Activated CD8-positive, alpha-beta T cell treated with anti-CD3 and anti-CD28 coated beads, Interleukin-2, amount 10 ng/mL, durations not matched to agents 7 days and 5 days (primary cell): ENCODE measurements at places on chromosomes 2 and 18.

- DNase-seq: no peak
Measured at GRCh38 chr18:8314124-8314523, 295.1 kb upstream of the RAB12 start.

DNA sequence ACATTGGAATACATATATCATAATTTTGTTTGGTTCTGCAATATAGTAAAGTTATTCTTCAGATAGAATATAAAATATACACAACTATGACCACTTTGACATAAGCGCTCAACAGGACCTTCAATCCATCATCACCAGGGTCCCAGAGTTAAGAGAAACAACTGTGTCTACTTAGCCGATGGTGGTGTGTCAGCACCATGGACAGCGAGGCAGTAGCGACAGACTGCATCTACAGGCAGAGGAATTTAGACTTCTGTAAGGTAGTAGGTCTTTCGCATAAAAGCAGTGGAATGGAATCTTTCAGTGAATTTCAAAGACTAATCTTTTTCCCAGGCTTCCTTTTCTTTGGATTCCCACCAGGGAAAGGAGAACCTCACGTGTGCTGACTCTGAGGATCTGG lies 20.5 kb upstream of the LRPPRC start:
- DNase-seq: peak; percentile 71

GRCh38 chr2:98240786-98241398 lies 105.4 kb upstream of the CNGA3 start:
- DNase-seq: no peak

GRCh38 chr18:39007031-39007902 lies 1441.7 kb upstream of the CELF4 start:
- DNase-seq: no peak

DNA sequence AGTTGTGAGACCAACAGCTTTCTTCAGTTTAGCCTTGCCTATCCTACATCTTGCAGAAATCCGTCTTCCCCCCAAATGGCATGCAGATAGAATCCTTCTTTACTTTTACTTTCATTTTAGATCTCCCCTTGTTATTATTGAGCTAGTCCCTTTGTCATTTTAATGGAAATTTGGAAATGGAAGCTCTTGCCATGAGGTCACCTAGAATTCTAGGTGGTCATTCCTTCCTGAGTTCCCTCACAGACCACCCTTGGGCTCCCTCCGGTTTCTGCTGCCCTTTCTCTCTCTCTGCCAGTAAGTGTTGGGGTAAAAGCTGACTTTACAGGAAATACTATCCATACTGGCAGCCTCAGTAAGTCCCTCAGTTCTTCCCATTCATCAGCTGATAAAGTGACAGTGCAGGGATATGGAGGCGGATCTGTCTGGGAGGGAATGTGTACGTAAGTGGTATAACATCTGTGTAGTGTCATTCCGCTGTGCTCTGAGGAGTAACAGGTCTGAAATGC lies 30.2 kb downstream of the ARHGAP25 start:
- DNase-seq: no peak

DNA sequence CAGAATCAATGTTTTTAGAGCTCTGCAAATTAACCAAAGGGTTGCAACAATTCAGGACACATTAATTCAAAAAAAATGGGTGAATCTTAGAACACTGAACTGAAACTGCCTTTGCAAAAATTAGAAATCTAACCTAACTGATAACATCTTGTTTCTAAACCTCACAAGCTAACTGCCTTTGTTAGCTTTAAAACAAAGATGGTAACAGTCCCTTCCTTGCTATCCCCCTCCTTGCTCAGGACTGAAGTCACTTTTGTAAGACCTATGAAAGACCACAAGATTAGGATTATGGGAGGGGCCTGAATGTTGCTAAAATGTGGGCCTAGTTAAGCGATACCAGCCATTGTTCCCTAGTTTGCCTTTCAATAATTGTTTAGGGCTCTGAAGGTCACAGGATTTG lies 44.9 kb upstream of the LONRF2 start:
- DNase-seq: no peak

- DNase-seq: peak; percentile 33
Measured at GRCh38 chr2:42569116-42569711, 782 bp downstream of the MTA3 start.

DNA sequence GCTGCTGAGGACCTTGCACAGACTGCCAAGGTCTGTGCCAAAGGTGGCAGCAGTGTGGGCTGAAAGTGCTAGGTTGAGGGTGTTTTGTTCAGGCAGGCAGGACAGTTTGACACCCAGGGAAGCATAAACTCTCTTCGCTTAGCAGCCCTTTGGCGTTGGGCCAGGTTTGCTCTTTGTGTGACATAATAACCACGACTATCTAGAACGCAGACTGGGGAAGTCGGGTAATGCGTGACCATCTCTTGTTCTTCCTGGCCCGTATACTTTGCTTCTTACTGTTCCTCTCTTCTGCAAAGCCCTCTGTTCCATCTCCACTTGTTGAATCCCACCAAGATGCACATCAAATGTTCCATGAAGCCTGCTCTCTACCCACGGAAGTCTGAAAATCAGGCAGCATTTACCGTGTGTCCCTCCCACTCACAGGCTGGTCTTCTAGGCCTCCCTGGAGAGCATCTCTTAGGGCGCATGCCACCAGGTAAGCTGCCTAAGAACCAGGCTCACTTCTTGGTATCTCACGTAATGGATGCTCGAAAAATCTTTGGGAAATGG lies 96.7 kb upstream of the LMAN1 start:
- no peak for DNase-seq

DNA sequence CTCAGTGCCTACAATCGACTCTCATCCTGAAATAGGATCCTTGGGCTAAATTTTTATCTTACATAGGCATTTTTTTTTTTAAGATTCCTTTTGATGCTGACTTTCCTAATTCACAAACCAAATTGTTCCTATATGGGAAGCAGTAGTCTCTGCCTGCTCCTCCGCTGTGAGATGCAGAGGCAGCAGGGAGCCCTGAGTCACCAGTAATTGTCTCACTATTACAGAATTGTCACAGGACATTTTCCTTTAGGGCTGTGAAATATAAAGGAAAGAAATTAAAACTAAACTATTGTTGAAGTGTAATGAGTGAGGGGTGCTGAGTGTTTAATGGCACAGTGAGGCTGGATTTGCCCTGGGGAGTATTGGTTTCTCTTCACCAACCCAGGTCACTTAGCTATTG lies 63.8 kb downstream of the MYO3B start:
- no peak for DNase-seq

DNA sequence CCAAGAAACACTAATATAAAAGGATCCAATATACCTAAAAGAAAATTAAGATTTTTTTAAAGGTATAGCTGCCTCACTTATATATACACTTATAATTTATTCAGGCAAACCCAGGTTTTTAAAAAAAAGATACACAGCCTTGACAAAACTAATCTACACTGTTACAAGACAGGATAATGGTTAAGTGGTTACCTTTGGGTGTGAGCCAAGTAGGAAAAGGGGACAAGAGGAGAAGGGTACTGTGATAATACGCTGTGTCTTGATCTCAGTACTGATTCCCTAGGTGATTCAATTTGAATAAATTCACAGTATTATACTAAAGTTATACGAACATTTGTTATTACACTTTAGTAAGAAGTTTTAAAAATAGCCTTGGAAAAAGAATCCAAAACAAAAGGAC lies 30.6 kb downstream of the KLHL41 start:
- no peak for DNase-seq

GRCh38 chr2:27582129-27582694 lies 630 bp upstream of the ZNF512 start:
- no peak for DNase-seq

DNA sequence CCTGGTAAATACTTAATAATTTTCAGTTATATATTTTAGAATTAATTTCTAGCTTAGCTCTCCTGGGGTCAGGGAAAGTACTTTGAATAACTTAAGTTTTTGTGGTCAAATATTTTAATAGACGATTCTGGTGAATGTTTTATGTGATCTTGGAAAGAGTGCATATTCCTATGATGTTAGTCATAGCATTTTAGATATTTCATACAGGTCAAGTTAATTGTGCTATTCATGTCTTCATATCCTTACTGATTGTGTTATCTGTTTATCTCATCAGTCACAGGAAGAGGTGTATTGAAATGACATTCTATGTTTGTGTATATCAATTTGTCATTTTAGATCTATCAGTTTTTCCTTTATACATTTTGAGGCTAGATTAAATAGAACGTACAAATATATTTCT lies 576.2 kb downstream of the CPS1 start:
- no peak for DNase-seq

DNA sequence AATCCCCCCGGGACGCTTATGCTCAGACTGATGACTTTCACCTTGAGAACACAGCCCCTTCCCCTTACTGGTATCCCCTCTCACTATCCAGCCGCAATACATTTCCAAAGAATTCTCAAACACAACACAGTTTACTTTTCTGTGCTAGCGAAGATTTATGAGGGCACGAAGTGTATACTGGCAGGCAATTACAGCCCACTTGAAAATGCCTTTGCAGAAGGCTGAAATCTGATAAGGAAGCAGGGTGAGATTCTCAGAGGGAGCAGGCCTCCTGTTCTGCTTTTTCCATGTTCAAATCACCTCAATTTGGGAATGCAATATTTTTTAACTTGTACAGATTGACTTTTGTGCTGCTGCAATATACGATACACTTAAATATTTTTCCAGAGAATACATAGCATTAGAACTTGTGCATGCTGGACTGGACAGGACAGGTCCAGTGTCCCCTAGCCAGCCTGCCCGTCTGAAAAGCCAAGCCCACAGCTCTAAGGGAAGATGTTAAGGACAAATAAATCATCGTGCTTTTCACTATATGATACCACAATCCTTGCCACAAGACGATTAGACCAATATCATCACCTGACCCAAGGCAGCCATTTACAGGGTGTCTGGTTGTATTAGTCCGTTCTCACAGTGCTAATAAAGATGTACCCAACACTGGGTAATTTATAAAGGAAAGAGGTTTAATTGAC lies 262.1 kb downstream of the EPHA4 start:
- no peak for DNase-seq

DNA sequence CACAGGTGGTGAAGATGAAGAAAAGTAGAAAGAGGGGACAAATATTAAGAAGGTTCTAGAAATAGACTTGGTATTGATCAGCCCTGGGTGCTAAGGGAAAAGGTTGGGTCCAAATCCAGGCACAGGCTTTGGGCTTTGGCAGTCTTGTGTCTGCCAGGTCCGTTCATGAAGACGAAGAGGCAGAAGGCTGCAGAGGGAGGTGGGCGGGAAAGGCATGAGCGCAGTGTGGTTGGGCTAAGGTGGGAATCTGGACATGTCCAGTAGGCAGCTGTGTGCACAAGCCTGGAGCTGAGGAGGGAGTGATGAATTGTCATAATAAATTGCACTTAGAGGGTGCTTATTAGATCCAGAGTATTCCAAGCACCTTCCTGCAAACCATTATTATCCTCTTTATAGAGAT lies 105.7 kb upstream of the TEX51 start:
- peak; percentile 6 for DNase-seq

- DNase-seq: no peak
Measured at GRCh38 chr18:25373432-25374179, 21.6 kb upstream of the ZNF521 start.

DNA sequence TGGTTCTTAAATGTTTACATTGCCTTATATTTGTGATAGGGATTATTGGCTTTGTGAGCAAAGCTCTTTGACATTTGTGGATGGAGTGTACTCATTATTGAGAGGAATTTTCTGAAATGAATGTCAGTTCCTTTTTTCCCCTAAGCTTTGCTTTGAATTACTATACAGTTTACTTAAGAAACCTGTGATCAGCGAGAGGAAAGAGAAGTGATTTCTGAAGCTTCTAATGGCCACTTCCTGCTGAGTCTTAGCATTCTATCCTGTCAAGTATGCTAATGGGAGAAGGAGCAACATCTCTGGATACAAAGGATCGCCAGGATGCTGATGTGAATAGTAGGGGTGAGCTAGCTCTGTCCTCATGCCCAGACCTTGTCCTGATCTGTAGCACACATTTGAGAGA lies 47.8 kb upstream of the MGAT5 start:
- DNase-seq: no peak

DNA sequence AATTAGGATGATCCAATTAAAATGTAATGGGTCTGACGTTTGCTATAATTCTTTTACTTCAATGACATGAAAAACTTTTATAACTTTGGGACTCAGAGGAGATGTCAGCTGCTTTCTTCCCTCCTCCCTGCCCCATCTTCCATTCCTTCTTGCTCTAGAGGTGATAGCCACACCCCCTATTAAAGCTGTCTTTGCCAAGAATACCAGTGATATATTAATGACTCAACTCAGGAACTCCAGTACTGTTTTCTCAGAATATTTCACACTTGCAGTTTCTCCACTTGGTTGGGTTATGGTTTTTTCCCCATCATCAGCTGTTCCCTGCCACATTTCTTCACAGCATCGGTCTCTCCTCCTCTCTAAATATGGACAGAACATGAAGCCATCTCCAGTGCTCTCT lies 184.0 kb downstream of the KCNE4 start:
- DNase-seq: no peak
